Activated CD8-positive, alpha-beta memory T cell treated with anti-CD3 and anti-CD28 coated beads for 1 hour (primary cell): ENCODE measurements at places on chromosomes 6 and 20.

- DNase-seq: no peak
Observed at GRCh38 chr20:8155812-8156211, 23.7 kb downstream of the PLCB1 start.

DNA sequence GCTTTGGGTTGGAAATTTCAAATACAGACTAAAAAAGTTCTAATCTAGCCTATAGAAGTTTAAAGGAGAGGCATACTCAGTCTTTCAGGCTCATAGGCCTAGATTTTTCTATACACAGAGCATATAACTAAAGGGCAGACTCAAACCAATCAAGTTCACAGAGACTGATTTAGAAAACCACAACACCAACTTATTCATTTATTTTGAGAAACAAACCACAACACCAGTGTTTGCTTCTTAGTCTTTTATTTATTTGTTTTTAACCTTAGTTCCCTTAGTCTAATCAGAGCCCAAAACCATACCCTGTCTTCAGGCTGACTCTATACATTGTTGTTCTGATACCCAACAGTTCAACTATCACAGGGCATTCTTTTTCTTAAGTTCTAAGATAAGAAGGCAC is 103.7 kb downstream of the REV3L start:
- DNase-seq: no peak

DNA sequence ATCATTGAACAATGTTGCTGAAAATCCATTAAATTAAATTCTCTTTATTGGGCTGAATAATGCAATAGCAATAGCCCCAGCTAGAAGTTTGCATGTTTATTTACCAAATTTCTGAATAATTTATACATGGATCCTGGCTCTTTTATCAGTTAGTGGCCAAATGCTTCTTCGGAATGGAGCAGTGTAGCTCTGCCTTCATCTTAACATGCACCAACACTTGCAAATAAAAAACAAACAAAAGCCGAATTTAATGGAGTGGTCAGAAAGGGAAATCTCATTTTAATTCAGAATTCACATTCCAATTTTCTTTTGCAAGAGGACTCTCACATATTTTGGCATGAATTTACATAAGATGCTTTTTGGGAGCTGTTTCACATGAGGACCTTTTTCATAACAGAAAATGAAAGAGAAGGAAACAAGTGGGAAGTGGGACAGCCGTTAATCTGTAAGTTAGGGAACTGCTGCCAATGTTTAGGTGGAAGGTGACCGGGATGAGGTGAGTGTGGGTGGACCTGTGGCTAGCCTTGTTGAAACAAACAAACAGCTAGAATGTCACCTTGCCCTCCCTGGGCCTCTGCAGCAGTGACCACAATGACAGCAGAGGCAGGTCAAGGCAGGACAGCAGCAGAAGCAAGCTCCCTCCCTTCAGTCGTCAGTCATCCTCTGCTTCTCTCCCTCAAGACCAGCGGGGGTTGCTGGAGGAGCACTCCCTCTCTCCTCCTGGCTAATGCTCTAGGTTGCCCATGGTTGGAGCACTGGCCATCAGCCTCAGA is 73.2 kb downstream of the INSM1 start:
- DNase-seq: no peak

GRCh38 chr6:25363427-25363826 is 84.3 kb downstream of the CARMIL1 start:
- DNase-seq: no peak

GRCh38 chr6:19470333-19470732 is 366.8 kb upstream of the ID4 start:
- DNase-seq: no peak

DNA sequence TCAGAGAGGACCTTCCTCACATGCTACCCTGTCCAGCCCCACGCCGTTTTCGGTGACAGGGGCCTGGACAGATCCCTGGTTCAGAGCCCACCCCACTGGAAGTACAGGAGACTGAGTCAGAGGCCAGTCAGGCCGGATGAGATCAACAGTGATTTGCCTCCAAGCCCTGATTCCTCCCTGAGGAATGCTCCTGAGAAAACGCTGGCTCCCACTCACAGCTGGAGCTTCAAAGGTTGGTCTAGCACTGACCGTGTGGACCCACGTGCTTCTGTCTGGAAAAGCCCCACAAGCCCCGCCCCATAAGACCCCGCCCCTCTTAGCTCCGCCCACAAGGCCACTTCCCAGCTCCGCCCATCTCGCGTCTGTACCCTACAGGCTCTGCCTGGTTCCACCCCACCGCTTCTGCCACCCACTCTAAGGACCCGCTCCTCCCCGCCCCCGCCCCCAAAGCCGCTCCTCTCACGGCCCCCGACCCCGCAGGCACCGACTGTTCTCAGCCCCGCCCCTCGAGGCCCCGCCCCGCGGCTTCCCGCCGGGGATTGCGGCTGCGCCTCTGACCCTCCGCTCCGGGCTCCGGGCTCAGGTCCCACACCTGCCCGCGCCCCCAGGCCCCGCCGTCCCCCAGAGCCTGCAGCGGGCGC is 64.9 kb upstream of the BHLHE23 start:
- no peak for DNase-seq

DNA sequence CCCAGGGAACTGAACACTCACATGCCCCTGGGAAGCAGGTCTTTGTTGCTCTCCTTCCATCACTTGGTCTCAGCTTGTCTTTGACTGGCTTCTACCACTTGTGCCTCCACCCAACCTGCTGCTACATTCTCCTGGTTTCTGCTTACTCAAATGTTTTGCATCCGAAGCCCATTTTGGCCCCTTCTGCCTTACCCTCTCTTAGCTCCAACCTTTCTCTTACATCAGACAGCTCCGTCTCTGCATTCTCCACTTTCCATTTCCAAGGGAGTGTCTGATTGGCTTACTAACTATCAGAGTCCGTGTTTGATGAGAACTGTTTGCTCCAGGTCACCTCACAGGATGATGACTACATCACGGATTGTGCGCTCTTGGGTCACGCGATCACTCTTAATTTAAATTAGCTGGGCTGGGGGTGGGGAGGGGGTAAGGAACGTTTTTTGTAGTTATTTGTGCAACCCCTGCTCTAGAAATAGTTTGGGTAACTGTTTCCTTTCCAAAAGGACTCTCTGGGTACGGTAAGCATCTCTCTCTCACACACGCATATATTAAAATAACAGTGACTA is 844 bp upstream of the ABRACL start:
- DNase-seq: no peak

- DNase-seq: no peak
Observed at GRCh38 chr6:14922706-14923460, 323.0 kb upstream of the JARID2 start.

DNA sequence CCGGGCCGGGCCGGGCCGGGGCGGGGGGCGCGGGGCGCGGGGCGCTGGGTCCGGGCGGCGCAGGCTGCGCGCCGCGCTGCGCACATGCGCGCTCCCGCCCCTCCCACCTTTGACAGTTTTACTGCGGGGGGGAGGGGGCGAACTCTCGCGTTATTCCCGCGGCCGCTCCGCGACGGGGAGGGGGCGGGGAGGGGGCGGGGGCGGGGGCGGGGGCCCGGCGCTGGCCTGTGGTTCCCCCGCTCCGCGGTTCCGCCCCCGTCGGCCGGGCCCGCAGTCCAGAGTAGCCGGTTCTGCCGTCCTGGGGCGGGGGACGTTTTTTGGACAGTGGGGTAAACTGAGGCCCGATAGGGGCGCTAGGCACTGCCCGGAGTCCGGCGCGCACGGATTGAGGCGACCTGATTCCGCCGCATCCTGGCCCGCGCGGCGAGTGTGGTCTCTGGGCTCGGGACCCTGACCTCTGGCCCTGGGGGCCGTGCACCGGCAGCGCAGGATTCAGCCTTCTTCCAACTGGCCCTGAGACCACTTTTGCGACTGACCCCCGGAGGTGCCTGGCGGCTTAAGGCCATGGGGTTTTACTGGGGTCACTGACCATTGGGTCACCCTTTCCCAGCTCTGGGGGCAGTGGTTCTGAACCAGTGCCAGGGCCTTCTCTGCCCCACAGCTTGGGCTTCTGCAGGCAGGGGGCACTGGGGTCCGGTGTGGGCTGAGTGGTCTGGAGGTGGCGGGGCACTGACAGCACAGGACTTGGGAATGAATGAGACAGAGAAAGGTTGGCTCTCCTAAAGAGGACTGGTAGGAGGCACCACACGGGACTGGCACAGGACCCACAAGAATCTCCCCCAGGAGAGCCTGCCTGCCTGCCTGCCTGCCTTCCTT is at the start of gene ZNF512B:
Gene ZNF512B, minus strand, starts transcription at position 93 of the 876 bp plus-strand sequence. CDS start 1,980 bp downstream, outside the sequence.
- DNase-seq: no peak

GRCh38 chr20:46546298-46546697 is 4.2 kb downstream of the OCSTAMP start:
- DNase-seq: no peak

GRCh38 chr20:62367136-62367632 is at the start of gene LAMA5:
TSS of gene LAMA5 (minus strand) at chr20:62367312. CDS start at chr20:62367245, 67 bp downstream.
- DNase-seq: no peak

DNA sequence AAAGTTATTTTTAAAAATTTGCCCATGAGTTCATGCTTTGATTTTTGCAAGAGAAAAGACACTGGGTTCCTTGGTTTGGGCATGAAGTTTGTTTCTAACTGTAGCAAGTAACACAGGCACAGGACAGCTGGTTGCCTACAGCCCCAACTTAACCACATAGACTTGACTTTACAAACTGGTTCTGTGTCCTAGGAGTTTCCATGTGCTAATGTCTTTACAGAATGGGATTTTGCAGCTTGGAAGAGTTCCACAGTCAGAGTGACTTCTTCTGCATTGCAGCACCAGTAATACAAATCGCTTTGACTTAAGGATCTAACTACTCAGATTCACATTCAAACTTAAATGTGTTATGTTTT is 44.3 kb downstream of the OR2B2 start:
- DNase-seq: no peak

- no peak for DNase-seq
Observed at GRCh38 chr20:51854921-51855320, 52.6 kb upstream of the SALL4 start.

GRCh38 chr6:3887150-3887700 is 38.1 kb downstream of the FAM50B start:
- no peak for DNase-seq

DNA sequence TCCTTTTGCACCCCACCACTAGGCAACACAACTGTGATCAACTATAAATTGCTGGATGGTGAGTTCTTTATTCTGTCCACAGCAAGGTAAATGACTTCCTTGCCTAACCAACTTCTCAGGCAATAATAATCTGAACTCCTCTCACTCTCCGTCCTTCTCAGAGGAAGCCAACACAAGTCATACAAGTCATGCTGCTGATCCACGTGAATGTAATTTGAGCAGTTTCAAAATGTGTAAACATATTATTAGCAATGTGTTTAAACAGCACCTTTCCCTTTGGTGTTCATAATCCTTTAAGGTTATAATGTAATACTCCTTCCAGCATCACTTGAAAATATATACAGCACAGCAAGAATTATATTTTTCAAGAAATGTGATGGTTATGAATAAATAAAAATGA is 127.9 kb downstream of the QRSL1 start:
- DNase-seq: no peak

DNA sequence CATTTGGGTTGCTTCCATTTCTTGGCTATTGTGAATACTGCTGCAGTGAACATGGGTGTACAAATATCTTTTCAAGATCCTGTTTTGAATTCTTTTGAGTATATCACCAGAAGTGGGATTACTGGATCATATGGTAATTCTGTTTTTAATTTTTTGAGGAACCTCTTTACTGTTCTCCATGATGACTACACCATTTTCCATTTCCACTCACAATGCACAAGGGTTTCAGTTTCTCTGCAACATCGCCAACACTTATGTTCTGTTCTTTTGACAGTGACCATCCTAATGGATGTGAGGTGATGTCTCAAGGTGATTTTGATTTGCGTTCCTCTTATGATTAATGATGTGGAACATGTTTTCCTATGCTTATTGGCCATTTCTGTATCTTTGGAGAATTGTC is 214.4 kb upstream of the ZFP64 start:
- no peak for DNase-seq

- no peak for DNase-seq
Observed at GRCh38 chr6:43269273-43270007, 26.2 kb downstream of the TTBK1 start.

DNA sequence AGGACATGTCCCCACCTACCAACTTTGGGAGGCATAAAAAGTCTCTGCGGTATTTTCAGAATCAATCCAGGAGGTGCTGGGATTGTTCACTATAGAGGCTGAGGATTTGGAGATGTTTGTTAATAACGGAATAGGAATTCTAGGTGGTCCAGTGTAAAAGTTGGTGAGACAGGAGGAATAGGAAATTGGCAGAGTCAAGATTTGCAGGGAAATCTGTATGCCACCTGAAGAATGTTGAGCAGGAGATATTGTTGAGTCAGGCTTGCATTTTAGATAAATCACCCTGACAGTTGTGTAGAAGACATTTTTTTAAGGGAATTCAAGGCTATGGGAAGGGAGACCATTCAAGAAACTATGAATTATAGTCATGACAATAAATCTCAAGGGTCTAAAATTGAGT is 124.8 kb downstream of the COL12A1 start:
- no peak for DNase-seq

GRCh38 chr6:111803804-111804203 is 69.4 kb downstream of the FYN start:
- no peak for DNase-seq

- DNase-seq: no peak
Observed at GRCh38 chr6:14834851-14835530, 410.9 kb upstream of the JARID2 start.

DNA sequence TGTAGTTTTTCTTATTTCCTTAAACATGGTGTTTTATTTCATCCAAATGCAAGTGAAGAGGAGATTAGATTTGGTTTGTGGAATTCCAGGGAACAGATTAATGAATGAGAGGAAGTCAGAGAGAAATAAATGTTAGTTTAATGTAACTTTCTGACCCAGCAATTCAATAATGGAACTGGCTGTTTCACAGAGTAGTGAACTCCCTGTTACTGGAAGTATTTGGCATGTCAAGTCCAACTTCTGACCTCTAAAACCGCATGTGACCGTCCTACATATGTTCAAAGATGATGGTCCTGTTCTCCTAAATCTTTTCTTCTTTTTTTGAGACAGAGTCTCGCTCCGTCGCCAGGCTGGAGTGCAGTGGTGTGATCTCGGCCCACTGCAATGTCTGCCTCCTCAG is 18.7 kb downstream of the PROCR start:
- no peak for DNase-seq

DNA sequence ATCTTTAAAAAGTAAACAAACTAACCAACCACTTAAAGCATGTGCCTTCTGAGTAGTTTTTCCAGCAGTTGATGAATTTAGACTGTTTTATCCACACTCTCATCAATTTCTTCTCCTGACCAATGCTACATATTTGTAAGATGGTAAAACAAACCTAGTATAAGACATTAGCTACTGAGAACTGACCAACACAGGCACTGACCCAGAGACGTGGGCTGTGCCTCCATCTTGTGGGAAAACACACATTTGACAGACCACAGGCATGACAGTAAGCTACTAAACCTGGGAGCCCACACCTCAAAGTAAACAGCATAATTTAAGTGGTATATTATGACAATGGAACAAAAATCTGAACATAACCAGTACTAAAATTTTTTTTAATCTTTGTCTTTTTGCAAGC is 121.4 kb upstream of the NRSN1 start:
- DNase-seq: no peak

DNA sequence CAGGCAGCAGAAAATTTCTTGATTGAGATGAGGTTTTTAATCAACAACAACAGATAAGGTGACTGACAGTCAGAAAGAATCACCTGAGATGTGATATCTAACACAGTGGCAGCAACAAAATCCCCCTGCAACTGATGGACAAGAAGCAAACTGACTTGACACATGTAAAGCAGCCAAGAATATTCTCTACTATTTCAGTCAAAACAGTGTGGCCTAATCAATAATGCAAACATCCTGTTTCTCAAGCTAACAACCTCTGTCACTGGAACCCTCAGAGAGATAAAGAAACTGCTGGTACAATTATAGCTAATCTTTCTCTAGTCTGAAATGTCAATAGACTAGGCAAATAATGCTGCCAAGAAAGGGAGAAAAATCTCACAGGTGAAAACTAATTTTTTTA is 4.6 kb upstream of the CGA start:
- DNase-seq: no peak

- no peak for DNase-seq
Observed at GRCh38 chr6:189676-190075, 102.6 kb upstream of the DUSP22 start.
